ENCODE measurements at places on chromosomes 7 and 10.

DNA sequence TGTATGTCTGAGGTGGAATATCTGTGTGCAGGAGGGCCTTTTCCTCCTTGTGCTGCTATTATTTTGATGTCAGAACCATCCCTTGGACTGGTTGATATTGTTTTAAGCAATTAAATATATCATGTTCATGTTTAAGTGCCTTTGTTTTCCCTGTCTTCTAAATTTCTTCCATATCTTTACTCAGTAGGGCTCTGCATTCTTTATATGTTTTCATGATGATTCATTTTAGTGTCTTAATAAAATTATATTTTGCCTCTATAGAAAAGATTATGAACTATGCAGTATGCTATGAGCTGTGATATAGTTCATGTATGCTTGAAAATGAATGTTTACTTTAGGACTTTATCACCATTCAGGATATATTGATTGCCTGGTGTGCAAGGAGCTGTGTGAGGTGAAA is 34.8 kb downstream of the AHR start:
- DNase-seq, result no peak

DNA sequence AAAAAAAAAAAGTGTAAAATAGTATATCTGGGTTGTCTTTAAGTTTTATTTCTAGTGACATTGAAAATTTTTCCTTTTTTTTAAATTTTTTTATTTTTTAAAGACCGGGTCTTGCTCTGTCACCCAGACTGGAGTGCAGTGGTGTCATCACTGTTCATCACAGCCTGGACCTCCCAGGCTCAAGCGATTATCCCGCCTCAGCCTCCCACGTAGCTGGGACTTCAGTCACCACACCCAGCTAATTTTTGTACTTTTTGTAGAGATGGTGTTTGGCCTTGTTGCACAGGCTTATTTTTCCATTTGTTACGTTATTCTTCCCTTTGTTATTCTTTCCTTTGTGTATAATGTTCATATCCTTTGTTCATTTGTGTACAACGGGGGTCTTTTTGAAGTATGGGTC is 30.1 kb downstream of the TSPAN14 start:
- DNase-seq, result no peak

GRCh38 chr10:128625926-128626325 is 499.7 kb upstream of the MKI67 start:
- DNase-seq, result no peak

- DNase-seq, result peak; percentile 38
Observed at GRCh38 chr7:20539201-20539600, 76.3 kb upstream of the ABCB5 start.

GRCh38 chr7:106277976-106278375 is 6.8 kb downstream of the NAMPT start:
- DNase-seq, result no peak

GRCh38 chr7:13872709-13873108 is 116.8 kb downstream of the ETV1 start:
- DNase-seq, result no peak

- no peak for DNase-seq
Observed at GRCh38 chr10:70694418-70695141, 22.3 kb downstream of the ADAMTS14 start.

GRCh38 chr10:77248104-77248790 is 389.4 kb downstream of the KCNMA1 start:
- no peak for DNase-seq

DNA sequence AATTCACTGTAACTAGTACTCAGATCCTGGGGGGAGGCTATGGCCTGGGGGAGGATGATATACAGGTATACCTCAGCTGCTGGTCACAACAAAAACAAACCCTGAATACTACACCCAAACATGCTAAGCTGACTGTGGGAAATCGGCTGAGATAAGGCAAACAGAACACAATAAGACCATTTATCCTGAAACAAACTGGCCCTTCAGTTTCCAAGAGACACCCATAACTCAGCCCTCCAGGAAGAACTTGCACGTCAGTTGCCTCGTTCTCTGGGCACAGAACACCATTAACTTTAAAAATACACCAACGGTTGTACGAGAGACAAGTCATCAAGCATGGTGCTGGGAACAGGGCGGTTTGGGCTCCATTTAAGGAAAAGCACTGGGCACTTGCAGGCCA is 24.1 kb upstream of the KCNMA1 start:
- no peak for DNase-seq

GRCh38 chr7:66739477-66739876 is 1.1 kb upstream of the RABGEF1 start:
- no peak for DNase-seq

DNA sequence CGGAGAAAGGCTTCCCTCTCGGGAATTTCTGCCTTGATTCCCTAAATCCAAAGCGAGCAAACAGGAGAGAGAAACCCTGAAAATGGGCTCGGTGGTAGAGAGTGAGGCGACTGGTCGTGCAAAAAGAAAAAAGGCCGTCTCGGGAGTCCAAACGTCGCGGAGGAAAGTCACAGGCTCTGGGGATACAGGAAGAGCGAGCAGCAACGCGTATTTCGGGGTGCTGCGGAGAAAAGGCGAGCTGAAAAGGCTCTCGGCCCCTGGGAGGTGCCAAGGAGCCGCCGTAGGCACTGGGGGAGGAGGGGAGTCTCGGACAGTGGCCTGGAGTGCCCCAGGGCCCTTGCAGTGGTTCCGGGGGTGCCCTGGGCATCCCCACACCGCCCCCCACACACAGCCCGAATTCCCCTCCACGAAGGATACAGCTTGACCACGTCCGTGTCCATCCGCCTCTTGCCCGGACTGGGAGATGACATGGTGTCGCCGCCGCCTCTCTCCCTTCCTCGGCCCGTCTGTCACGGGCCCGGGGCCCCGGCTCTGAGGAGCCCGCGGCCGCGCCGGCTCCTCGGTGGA is 591 bp downstream of the UBE2H start:
- peak; percentile 46 for DNase-seq

DNA sequence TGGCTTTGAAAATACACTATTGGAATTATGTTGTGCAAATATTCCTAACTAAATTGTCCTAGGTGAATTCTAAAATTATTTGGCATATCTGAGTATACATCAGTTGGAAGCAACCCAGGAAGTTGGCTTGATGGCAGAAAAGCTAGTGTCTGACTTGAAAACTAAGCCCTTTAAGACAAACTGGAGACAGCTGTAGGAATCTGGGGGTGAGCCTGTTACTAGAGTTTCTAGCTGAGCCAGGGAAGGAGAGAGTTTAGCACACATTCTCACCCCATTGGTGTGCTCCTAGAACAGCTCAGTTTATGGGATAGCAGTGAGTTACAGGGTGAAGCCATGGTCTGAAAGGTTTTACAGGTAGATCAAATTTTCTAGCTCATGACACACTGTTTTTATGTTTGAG is 210.2 kb upstream of the SLC26A5 start:
- DNase-seq, result no peak

- DNase-seq, result no peak
Observed at GRCh38 chr7:22759721-22760120, 32.7 kb downstream of the IL6 start.

GRCh38 chr10:79148452-79149344 is 79.9 kb downstream of the ZMIZ1 start:
- DNase-seq, result peak; percentile 68

GRCh38 chr10:73581918-73582317 is 9.2 kb downstream of the USP54 start:
- no peak for DNase-seq

DNA sequence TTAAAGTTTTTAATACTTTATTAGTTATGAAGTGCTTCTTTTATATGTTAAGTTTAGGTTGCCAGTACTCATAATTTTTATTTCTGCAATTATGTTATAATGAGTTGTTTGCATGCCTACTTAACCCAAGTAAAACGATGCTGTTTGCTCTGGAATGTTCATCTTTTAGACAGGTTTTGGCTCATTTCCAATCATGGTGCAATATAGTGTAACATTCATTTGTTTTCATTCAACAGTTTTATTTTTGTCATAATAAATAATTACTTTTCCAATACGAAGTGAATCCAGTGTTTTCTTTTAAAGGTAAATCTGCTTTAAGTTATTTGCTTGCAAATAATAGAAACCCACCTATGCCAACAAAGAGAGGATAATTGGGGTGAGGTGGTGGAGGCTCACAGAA is 22.1 kb downstream of the ARL5B start:
- DNase-seq, result peak; percentile 22
